Inflammatory macrophage treated with lipopolysaccharide for 4 hours (primary cell): ENCODE measurements at places on chromosomes 2 and 18.

DNA sequence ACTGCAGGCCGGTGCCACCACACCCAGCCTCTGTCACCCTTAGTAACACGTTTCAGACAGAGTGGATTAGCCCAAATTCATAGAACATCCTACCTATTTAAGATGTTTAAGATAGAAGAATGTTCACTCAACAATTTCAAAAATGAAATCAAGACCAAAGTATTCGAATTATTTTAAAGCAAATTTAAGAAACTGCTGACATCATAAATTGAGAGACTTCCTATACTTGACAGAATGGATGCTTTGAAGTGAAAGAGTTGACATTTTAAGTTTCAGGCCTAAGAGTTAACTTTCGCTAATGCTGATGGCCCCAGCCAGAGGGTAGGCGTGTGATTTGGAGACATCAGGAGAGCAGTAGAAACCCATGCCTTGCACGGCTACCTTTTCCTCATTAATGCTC lies 271.9 kb downstream of the SS18 start:
- no peak for DNase-seq

DNA sequence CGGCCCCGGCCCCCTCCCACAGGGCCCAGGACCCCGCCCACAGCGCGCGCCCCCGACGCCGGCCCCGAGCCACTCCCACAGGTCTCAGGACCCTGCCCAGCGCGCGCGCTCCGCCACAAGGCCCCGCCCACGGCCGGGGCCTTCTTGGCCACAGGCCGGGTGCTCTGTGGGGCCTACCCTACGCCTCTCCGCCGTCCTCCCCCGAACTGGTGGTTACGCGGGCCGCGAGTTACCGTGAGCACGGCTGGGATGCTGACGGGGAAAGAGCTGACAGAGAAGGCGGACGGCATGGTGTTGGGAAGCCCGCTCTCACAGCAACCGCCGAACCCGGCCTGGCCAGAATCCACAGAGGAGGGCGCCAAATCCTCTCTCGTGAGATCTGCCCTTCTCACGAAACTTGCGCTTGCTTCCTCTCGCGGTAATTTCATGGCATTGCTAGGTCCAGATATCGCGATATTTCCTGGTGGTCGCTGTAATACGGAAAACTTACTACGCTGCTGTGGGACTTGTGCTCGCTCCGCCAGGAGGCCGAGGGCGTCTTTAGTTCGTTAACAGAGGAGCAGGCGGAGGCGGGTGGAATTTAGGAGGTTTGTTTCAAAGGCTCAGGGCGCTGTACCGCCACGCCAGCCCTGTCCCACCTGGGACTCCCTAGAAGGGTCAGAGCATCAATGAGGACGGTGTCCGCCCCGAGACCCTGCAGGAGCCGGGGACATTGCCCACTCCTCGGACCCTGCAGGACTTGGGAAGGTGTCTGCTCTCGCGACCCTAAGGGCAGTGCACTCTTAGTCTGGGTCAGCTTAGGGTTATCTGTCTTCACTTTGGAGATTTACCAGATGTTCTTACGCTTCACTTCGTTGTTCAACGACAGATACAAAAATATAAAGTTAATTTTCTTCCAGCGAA lies at the start of gene TMEM18:
TMEM18 (minus strand) TSS at position 351 of the 903 bp plus-strand sequence; CDS start at position 290, 61 bp downstream.
- DNase-seq, result peak; percentile 99

GRCh38 chr18:62458346-62458745 lies 64.5 kb upstream of the ZCCHC2 start:
- DNase-seq, result no peak

DNA sequence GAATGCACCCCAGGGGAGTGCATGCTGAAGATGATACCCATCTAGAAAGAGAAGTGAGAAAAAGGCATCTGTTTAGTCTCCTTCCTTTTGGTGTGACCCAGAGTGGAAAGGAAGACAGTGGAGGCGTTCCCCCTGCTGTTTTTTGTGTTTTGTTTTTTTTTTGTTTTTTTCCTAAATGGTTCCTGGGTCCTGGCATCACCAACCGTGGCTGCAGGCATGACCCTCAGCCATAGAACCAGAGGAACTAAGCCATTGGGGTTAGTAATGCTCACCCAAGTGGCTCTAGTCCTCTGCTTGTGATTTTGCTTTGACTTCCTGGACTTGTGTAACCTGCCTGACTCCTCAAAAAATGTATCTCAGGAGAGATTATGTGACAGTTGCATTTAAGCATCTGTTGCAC lies 451.3 kb downstream of the DCC start:
- no peak for DNase-seq
